ENCODE measurements at places on chromosomes 1 and 21. TPM values are rescaled to one million over a fixed set of nuclear protein-coding genes. Genes with fewer than 3 reads are reported as not detected.

DNA sequence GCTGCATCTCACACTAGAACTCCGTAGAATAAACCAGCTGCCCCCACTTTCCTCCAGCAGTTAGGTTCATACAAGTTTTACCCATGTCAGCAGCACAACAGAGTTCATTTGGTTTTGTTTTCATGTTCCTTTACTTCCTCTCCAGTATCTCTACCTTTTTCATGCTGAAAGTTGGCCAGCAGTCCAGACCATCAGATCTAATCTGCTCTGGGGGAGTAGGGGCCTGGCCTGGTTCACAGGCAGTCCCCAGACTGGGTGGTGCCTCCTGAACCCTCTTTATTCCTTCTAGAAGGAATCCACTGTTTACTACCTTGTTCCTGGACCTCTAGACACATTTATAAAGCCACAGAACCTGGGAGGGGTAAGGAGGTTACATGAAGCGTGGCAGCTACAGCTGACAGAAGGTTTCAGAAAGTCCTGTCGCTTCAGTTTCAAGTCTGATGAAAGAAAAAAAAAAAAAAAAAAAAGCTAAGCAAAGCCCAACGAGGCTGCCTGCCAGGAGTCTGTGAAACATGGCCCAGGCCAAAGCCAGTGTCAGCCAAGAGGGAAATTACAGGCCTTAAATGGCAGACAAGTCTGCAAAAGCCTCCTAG, 184.6 kb upstream of the JUN start:
- H3K36me3 ChIP-seq = no peaks in the 10 kb centered on the region
- DNase-seq = peak; percentile 90
- H3K4me1 ChIP-seq = peaks cover 9% of the 10 kb centered on the region

DNA sequence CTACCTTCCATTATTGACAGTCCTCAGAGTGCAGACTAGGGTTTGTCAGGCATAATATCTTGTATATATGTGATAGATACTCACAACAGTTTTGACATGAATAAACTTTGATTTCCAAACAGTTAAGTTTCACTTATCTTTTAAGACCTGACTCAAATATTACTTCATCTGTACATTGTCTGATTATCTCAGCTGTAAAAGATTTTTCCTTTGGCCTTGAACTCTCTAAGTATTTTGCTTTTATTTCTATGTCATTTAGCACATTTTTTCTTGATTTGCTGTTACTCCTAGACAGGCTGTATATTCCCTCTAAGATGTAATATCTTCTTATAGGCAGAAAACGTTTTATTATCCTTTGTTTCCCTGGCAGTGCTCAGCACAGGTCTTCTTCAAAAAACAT, 65.6 kb upstream of the DMRTA2 start:
- H3K4me3 ChIP-seq = no peak overlapping the region
- DNase-seq = no peak
- no peaks in the 10 kb centered on the region for H3K27me3 ChIP-seq

Gene SEMA4A
- 2.5 TPM for total RNA-seq

- H3K27me3 ChIP-seq = no peaks in the 10 kb centered on the region
- peaks cover 83% of the 10 kb centered on the region for H3K4me1 ChIP-seq
- H3K27ac ChIP-seq = peak overlapping the region; percentile 97
- peak; percentile 92 for DNase-seq
Measured at GRCh38 chr1:203287109-203287893, 18.0 kb upstream of the BTG2 start.

DNA sequence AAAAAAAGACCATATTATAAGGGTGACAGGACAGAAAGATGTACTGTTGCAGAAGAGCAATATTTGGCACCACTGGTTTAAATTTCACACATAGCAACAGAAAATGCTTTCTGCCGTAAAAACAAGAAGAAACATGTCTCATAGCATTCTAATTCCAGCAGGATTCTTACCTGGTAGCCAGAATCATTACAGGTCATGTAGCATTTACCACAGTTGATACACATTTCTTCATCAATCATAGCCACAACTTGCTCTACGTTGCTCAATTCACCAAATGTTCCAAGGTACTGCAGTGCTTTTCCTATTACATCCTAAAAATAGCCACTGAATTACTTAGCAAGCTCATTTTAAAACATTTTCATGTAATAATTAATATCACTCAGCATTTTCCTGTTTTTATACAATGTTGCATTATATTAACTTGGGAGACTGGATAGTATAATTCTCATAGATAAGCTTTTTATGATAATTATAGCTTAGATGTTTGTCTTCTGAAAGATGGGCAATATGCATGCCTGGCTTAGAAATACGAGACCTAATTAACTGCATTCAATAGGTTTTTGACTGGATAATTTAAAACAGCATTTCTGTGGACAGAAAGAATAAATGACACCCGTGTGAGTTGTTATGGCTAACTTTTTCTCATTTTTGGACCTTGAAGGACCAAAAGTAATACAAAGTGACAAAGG, 360.7 kb downstream of the PTBP2 start:
- no peaks in the 10 kb centered on the region for H3K4me1 ChIP-seq
- H3K27ac ChIP-seq = no peak overlapping the region
- no peaks in the 10 kb centered on the region for H3K36me3 ChIP-seq
- no peaks in the 10 kb centered on the region for H3K27me3 ChIP-seq
- no peak overlapping the region for H3K4me3 ChIP-seq
- no peak for DNase-seq

- no peaks in the 10 kb centered on the region for H3K27me3 ChIP-seq
- no peaks in the 10 kb centered on the region for H3K36me3 ChIP-seq
Measured at GRCh38 chr1:114178936-114179335, 25.3 kb upstream of the SYT6 start.

GRCh38 chr1:205124726-205125125, 2.9 kb upstream of the RBBP5 start:
- no peak overlapping the region for H3K27ac ChIP-seq
- DNase-seq = no peak
- H3K27me3 ChIP-seq = no peaks in the 10 kb centered on the region
- H3K4me3 ChIP-seq = no peak overlapping the region
- H3K36me3 ChIP-seq = no peaks in the 10 kb centered on the region
- H3K4me1 ChIP-seq = peaks cover 15% of the 10 kb centered on the region

- H3K27me3 ChIP-seq = no peaks in the 10 kb centered on the region
- H3K27ac ChIP-seq = no peak overlapping the region
- no peak for DNase-seq
Measured at GRCh38 chr1:117571496-117571895, 34.4 kb upstream of the TENT5C start.

DNA sequence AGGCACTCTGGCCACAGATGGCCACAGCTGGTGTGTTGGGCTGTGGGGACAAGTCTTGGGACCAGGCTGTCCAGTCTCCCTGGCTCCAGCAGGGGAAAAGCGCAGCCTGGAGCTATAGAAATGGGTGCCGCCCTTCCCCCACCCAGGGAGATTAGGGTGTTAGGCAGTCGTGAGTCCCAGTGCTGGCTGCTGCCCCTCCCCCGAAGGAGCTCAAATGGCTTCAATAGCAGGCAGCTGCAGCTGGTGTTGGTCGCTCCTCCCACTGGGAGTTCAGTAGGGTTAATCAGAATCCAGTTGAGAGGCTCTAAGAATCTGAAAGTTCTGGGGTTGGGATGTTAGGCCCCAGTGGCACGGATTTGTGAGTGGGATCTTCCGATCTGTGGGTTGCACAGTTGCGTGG, 595.6 kb upstream of the PKN2 start:
- H3K4me3 ChIP-seq = no peak overlapping the region
- H3K27me3 ChIP-seq = no peaks in the 10 kb centered on the region
- no peaks in the 10 kb centered on the region for H3K36me3 ChIP-seq
- DNase-seq = no peak
- no peak overlapping the region for H3K27ac ChIP-seq

DNA sequence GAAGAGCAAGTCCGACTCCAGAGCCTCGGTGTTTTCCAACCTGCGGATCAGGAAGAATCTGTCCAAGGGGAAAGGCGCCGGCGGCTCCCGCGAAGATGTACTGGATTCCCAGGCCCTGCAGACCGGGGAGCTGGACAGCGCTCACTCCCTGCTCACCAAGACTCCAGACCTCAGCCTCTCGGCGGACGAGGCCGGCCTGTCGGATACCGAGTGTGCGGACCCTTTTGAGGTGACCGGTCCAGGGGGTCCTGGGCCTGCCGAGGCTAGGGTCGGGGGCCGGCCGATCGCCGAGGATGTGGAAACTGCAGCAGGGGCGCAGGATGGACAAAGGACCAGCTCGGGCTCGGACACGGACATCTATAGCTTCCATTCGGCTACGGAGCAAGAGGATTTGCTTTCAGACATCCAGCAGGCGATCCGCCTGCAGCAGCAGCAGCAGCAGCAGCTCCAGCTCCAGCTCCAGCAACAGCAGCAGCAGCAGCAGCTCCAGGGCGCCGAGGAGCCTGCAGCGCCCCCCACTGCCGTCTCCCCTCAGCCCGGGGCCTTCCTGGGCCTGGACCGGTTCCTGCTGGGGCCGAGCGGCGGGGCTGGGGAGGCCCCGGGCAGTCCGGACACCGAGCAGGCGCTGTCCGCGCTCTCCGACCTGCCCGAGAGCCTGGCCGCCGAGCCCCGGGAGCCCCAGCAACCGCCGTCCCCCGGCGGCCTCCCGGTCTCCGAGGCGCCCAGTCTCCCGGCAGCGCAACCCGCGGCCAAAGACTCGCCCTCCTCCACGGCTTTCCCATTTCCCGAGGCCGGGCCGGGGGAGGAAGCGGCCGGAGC, 827 bp downstream of the FMN2 start:
- H3K36me3 ChIP-seq = no peaks in the 10 kb centered on the region
- peak overlapping the region; percentile 38 for H3K4me3 ChIP-seq
- DNase-seq = peak; percentile 64
- peaks cover 39% of the 10 kb centered on the region for H3K27me3 ChIP-seq
- H3K27ac ChIP-seq = no peak overlapping the region

GRCh38 chr1:112925015-112925414, 31.0 kb downstream of the SLC16A1 start:
- H3K27ac ChIP-seq = no peak overlapping the region
- no peaks in the 10 kb centered on the region for H3K4me1 ChIP-seq

DNA sequence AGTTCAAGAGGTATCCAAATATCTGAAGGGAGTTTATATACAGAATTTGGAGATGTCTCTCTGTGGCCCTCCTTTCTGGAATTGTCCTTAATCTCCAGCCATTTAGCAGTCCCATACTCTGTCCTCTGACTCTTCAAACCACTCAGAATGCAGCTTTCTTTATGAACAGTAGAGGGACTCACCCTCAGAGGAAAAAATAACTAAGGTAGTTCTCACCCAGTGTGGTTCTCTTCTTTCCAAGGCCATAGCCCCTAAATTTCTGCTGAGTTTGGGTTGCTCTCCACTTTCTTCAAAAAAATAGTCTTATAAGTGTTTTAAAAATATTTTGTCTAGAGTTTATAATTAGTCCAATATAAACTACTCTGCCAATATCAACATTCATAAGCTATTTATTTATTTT, 369.7 kb downstream of the MATN1 start:
- H3K27me3 ChIP-seq = no peaks in the 10 kb centered on the region
- H3K27ac ChIP-seq = no peak overlapping the region
- no peak overlapping the region for H3K4me3 ChIP-seq
- H3K36me3 ChIP-seq = no peaks in the 10 kb centered on the region

DNA sequence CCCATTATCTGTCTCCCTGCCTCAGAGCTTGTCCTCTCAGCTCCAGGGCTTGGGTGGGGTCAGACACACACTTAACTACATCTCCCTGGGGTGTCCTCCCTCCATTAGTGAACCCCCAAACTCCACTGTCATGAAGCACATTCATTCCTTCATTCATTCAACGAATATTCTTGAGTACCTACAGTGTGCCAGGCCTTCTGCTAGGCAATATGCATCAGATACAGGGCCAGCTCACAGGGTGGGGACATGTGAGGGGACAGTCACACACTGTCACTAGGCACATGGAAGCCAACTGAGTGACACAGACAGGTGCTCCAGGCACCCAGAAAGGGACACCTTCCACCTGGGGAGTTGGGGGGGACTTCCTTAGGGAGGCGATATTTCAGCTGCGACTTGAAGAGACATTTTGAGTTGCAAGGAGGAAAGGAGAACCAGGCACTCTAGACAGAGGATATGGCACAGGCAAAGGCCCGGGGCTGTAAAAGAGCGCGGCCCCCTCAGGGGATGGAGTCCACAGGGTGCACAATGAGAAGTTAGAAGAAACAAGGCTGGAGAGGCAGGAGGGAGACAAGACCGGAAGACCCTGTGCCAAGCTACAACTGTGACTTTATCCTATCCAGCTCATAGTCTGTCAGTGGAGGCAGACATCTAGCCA, 8.7 kb upstream of the S100A8 start:
- H3K27me3 ChIP-seq = peaks cover 6% of the 10 kb centered on the region
- H3K4me1 ChIP-seq = no peaks in the 10 kb centered on the region
- no peaks in the 10 kb centered on the region for H3K36me3 ChIP-seq
- H3K27ac ChIP-seq = no peak overlapping the region
- no peak for DNase-seq

DNA sequence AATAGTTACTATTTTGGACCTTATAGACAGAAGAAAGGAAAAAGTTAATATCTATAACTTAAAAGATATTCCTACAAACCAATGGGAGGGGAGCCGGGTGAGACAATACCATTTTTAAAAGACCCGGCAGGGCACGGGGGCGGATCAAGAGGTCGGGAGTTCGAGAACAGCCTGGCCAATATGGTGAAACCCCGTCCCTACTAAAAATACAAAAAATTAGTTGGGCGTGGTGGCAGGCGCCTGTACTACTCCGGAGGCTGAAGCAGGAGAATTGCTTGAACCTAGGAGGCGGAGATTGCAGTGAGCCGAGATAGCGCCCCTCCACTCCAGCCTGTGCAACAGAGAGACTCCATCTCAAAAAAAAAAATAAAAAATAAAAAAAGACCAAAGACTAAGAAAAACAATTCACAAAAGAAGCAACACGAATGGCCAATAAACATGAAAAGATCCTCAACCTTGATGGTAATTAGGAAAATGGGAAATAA, 1.2 kb upstream of the PSMB2 start:
- H3K4me1 ChIP-seq = peaks cover 4% of the 10 kb centered on the region
- DNase-seq = no peak
- H3K27me3 ChIP-seq = peaks cover 3% of the 10 kb centered on the region
- H3K27ac ChIP-seq = no peak overlapping the region
- H3K36me3 ChIP-seq = no peaks in the 10 kb centered on the region

DNA sequence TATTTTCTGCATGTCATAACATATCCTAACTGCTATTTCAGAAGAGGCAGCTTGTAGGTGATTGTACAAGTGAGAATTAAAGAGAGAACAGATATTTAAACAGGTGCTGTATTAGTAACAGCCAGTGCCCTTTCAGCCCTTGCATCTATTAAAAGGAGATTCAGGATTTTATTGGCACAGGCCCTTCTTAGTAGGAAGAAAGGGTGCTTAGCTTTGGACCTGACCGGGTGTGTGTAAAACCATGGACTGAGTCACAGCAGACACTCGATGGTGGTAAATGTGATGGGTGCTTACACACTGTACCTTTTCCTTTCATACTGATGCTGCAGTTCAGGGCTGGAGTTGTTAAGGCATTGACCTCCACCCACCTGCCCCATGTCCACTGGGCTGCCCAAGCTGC, 12.7 kb upstream of the CD101 start:
- peak overlapping the region; percentile 79 for H3K27ac ChIP-seq
- H3K36me3 ChIP-seq = peaks cover 23% of the 10 kb centered on the region
- no peak for DNase-seq
- no peaks in the 10 kb centered on the region for H3K27me3 ChIP-seq
- no peak overlapping the region for H3K4me3 ChIP-seq
